ENCODE measurements at places on chromosomes 11 and 22.
A peak's percentile ranks its signal among the peaks of the same experiment; 100 is the strongest.

GRCh38 chr11:134499990-134500389, 87.9 kb upstream of the B3GAT1 start:
- no peak for DNase-seq

DNA sequence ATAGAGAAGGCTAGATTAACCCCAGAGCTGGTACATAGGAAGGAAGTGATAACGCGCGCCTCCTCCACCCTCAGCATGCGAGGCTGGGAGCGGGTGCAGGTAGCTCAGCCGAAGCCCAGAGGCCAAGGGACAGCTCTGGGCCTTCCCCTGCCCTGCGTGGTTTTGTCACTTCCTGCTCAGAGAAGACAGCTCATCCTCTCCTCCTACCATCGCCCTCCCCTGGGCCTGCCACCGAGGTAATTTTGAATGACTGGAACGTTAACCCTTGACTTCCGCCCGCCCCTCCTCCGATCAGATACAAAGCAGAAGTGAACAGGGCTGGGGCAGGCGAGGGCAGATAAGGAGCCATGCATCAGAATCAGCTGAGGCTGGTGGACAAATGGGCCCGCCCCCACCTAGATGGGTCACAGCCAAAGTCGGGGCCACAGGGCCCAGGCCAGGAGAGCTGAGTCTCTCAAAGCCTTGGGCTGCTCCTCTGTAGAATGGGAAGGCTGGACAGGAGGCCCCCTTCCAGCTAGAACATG, 1.6 kb downstream of the RAC2 start:
- no peak for DNase-seq

- no peak for DNase-seq
Measured at GRCh38 chr11:79189601-79190000, 251.2 kb downstream of the TENM4 start.

DNA sequence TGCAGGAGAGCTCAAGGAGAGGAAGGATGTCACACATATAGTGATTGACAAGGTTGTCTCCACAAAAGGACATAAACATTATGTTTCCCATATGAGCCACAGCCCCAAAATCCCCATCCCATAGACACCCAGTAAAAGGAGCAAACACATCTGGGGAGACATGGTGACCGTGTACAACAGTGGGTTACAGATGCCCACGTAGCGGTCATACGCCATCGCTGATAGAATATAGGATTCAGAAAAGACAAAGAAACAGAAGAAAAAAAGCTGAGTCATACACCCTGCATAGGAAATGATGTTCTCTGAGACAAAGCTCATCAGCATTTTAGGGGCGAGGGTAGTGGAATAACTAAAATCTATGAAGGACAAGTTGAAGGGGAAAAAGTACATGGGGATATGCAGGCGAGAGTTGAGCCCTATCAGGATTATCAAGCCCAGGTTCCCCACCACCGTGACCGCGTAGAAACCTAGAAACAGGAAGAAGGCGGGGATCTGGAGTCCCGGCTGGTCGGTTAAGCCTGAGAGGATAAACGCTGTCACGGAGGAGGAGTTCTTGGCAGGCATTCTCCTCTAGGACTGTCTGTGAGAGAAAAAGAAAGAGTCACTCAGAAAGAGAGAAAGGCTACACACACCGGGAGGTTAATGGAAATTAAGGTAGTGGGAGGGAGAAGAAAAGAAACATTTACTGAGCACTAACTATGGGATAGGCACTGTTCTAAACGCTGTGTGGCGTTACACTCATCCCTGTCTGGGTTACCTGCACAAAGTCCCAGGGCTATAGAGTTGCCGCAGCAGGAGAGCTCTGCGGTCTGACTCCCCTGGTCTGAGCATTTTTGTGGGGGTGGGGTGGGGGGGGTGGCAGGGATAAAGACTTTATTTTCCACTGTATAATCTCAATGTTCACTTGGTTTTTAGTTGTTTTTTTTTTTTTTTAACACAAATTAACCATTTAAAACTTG, 36.1 kb upstream of the OR8B8 start:
- DNase-seq = peak; percentile 50

DNA sequence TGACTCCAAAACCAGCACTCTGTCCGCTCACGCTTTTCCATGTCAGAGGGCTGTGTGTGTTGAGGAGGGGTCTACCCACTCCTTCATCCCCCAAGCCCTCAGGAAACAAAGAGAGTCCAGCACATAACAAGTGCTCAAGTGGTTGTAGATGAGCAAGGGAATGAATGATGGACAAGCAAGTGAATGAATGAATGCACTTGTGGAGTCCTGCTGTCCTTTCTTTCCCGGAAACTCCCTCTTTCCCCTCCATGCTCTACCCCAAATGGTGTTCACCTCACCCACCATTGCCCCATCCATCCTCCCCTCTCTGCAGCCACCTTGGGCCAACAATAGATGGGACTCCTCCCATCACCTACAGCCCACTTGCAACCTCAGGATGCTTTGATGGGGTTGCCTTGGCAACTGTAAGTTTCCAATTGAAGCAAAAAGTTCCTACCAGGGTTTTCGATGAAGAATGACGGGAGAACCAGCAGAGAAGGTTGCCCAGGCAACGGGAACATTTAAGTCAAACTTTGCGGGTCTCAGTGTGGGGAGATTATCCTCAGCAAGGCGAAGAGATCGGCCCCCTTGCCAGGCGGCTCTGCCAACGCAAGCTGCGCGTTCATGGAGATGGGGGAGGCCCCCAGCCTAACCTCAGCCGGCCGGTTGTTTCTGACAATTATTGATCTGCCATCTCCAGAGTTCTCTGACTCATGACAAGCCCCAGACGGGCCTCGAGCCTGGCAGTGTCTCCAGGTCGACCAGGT, 51.1 kb downstream of the MCM5 start:
- no peak for DNase-seq

GRCh38 chr11:120123946-120124345, 14.0 kb downstream of the TRIM29 start:
- DNase-seq = no peak

DNA sequence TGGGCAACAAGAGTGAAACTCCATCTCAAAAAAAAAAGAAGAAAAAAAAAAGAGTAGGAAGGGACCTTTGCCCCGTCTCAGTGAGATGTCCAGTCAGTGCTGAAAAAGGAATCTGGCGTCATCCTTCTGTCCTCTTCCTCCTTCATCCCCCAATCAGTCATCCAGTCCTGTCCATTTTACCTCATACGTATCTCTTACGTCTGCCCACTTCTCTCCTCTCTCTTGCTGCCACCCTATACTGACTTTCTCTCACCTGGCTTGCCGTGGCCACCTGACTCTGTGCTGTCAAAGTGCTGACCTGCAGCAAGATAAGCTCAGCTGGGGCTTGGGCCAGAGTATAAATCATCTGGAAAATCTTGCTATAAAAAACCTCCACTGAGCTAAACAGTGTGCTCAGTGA, 13.6 kb downstream of the SEPTIN3 start:
- no peak for DNase-seq
